ENCODE measurements at places on chromosomes 1 and 21.

- no peak for DNase-seq
Measured at GRCh38 chr21:27306791-27307775, 340.2 kb upstream of the ADAMTS5 start.

DNA sequence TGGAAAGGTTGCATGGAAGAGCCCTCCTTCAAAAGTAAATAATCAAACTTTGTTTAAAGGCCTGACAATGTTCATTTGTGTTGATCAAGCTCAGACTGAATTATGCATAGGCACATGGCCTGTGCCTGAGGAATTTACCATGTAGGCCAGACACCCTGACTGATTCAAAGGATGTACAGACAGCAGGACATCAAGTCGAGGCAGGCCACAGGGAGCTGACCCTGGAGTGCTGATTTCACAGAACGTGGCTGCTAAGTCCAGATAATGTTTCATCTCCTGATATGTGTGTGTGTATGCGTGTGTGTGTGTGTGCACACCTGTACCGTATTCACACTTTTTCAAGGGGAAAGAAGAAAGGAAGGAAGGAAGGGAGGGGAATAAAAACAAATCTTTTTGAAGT, 34.1 kb downstream of the NAV1 start:
- DNase-seq, result no peak

DNA sequence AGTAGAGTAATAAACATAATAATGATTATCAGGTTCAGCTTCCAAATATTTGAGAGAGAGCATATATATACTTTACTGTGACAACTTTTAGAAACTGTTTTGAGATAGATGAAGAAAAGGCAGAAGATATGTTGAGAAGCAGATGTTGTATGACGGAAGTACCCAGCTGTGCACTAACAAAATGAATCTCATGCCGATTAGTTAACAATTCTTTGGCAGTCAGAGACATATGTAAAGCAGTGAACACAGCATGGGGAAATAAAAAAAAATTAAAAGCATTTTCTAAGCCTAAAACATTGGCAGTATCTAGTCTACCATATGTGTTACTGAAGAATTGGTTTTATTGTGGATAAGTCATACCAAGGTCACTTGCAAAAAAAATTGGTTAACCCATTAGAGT, 51.8 kb downstream of the MAGI3 start:
- no peak for DNase-seq

- no peak for DNase-seq
Measured at GRCh38 chr1:186904361-186904760, 75.6 kb downstream of the PLA2G4A start.

GRCh38 chr1:87121711-87122163, 206.9 kb upstream of the LMO4 start:
- DNase-seq, result no peak

- no peak for DNase-seq
Measured at GRCh38 chr1:111600886-111601386, 18.7 kb upstream of the RAP1A start.

GRCh38 chr1:42734201-42735035, 5.6 kb downstream of the CLDN19 start:
- DNase-seq, result no peak

- no peak for DNase-seq
Measured at GRCh38 chr1:202862679-202863560, 26.0 kb downstream of the RABIF start.

- no peak for DNase-seq
Measured at GRCh38 chr1:95451904-95452303, 217.9 kb downstream of the RWDD3 start.

- DNase-seq, result no peak
Measured at GRCh38 chr1:150976401-150976821, 1.8 kb upstream of the CERS2 start.

DNA sequence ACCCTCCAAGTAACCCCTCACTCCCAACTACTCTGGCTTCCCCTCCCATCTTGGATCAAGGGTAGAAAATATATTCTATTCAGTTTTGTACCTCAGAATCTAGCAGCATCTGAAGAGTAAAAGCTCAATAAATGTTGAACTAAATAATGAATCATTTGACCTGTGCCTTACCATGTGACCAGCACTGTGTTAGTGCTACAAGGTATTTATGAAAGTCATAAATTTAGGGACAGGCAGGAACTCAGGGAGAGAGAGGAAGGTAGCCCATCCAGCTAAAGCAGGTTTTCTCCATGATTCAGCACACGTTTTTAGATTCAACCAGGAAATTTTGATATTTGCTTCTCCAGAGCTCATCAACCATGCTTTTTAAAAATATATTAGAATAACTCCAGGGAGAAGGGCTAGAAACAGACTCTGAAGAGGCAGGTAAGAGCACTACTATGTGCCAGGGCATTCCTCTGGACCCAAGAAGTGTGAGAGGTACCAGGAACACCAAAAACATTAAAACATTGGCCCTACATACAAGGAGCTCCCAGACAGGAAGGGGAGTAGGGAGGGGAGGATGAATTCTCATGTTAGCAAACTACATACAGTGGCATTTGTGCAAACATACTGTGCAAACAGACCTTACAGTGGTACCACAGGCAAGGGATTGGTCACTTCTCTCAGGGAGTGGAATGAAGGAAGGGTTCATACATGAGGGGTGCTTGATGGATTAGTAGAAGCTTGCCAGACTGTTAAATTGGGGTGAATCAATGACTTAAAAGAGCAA, 64.3 kb downstream of the FYB2 start:
- no peak for DNase-seq

DNA sequence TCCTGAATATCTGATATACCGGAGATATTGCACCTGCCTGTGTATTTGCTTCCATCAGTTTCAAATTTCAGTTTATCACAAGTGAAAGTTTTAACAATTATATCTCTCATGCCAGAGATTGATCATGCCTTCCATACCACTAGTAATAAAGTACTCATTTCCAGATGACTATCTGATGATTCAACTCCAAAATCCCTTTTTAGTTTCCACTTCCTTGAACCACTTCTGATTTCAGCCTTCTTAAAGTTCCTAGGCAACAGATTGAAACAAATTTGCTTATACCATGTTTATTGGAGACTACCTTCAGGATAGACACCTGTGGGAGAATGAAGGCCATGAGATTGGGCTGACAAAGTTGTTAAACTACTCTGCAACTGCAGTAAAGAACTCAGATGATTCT, 21.5 kb upstream of the COL11A1 start:
- no peak for DNase-seq

DNA sequence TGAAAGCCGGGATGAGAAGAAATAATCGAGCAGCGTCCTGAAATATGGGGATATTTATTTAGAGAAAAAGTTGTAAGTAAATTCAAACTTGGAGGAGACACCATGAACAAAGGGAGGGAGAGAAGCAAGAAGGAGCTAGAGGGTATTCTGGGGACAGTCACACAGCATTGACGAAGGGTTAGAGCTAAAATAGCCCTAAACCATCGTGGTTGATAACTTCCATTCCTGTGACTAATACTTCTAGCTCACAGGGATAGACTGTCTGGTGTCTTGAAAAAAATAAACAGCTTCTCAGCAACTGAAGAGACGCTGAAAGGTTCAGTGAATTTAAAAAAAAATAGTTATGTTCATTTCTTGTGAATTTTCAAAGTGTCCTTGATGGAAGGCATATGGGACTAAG, 86.7 kb downstream of the LRRC53 start:
- no peak for DNase-seq
